Thymus (tissue), 14 donors: ENCODE measurements at places on chromosomes 5 and 9.

DNA sequence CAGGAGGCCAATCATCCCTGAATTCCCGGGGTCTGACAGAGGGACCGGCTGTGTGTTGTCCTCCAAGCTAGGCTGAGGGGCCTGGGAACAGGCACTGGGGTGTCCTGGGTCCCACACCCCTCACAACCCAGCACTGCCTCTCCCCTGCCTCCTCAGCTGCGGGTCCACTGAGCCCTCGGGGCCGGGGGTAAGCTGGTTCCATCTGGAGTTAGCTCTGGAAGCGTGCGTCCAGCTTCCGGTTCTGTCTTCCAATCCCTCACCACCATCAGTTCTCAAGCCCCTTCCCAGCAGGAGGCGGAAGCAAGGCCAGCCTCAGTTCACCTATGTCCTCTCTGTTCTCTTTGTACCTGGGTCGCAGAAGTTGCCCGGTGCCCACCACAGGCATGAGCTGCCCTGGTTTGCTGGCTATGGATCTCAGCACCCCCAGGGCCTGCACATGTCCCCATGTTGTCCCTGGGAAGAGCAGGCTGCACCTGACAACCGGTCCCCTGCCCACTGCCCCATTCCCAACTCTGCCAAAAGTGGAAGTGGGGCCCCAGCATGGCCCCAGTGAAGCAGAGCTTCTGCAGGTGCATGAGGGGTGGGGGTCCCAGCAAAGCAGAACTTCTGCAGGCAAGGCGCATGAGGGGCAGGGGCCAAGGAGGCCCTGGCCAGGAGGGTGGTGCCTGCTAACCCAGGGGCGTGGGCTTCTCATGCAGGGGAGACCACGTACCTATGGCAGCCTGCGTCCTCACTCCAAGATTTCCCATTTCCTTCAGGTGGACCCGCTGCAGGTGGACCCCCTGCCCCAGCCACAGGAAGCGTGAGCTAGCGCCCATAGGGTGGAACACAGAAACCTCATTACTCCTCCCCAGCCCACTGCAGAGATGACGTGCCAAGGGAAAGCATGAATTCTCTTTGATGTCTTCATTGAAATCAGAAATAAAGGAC lies 111.9 kb downstream of the ZNF354C start:
- no peak overlapping the region for H3K27ac ChIP-seq
- DNase-seq = no peak
- no peaks in the 10 kb centered on the region for H3K4me1 ChIP-seq
- H3K36me3 ChIP-seq = no peaks in the 10 kb centered on the region
- H3K4me3 ChIP-seq = no peak overlapping the region
- no peaks in the 10 kb centered on the region for H3K27me3 ChIP-seq

GRCh38 chr5:84688566-84688965 lies 303.9 kb upstream of the EDIL3 start:
- no peaks in the 10 kb centered on the region for H3K27me3 ChIP-seq
- no peak for DNase-seq
- H3K27ac ChIP-seq = no peak overlapping the region
- no peak overlapping the region for H3K4me3 ChIP-seq

DNA sequence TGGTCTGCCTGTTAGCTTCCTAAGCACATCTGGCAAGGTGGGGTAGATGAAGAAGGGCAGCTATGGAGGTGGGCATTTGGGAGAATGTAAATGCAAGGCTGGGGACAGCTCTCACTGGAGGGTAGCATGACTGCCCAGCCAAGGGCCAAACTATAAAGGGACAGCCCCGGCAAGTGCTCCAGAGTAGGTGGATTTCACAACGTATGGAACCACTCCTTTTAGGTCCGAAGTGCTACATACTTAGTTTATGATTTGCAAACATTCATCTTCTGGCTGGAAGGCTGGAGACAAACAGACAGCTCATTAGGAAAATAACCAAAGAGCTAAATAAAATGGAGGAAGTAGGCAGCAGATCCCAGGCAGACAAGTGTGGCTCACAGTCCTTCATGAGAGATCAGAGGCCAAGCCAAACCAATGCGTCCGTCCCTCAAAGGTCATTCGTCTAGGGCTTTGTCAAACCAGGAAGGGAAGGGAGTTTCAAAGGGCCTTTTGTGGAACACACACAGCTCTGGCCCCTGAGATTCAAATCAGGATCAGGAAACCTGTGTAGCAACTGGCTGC lies 42.5 kb upstream of the GLRX start:
- no peak for DNase-seq
- no peaks in the 10 kb centered on the region for H3K27me3 ChIP-seq

DNA sequence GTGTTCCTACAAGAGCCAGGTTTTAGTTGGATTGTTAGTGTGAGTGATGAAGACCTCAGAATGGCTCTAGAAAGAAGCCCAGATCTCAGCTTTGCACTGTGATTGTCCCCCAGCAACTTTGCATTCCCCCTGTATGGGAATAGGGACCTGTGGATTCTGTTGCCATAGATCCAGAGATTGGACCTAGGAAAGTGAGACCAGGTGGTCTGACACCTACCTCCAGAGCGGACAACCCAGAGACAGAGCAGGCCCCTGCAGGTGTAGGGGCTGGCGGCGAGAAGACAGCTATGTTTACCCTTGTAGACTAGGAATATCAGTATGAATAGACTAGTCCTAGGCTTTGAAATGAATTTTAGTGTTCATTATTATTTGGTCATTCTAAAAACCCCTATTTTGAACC lies 53.6 kb downstream of the IRF1 start:
- peaks cover 83% of the 10 kb centered on the region for H3K4me1 ChIP-seq
- peaks cover 22% of the 10 kb centered on the region for H3K36me3 ChIP-seq
- no peak overlapping the region for H3K4me3 ChIP-seq
- peak overlapping the region; percentile 80 for H3K27ac ChIP-seq
- DNase-seq = no peak

GRCh38 chr5:67806654-67807438 lies 408.7 kb upstream of the PIK3R1 start:
- no peak for DNase-seq
- H3K27ac ChIP-seq = no peak overlapping the region
- no peak overlapping the region for H3K4me3 ChIP-seq
- H3K27me3 ChIP-seq = no peaks in the 10 kb centered on the region

DNA sequence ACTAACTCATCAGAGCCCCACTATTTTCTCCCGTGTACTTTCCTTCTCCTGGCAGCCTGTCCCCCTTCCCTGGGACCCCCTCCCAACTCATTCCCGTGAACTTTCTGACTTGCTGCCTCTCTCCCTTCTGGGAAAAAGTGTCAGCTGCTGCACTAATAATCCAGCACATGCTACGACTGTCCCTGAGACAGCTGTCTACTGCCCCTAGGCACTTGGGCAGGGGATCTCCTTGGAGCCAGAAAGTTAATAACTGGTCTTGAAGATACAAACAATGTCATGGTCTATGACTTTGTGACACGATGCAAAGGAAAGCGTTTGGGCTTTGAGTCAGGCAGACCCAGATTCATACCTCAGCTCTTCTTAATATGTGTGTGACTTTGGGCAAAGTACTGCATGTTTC lies 10.1 kb upstream of the RNF183 start:
- no peaks in the 10 kb centered on the region for H3K36me3 ChIP-seq
- H3K4me3 ChIP-seq = no peak overlapping the region
- no peaks in the 10 kb centered on the region for H3K4me1 ChIP-seq

DNA sequence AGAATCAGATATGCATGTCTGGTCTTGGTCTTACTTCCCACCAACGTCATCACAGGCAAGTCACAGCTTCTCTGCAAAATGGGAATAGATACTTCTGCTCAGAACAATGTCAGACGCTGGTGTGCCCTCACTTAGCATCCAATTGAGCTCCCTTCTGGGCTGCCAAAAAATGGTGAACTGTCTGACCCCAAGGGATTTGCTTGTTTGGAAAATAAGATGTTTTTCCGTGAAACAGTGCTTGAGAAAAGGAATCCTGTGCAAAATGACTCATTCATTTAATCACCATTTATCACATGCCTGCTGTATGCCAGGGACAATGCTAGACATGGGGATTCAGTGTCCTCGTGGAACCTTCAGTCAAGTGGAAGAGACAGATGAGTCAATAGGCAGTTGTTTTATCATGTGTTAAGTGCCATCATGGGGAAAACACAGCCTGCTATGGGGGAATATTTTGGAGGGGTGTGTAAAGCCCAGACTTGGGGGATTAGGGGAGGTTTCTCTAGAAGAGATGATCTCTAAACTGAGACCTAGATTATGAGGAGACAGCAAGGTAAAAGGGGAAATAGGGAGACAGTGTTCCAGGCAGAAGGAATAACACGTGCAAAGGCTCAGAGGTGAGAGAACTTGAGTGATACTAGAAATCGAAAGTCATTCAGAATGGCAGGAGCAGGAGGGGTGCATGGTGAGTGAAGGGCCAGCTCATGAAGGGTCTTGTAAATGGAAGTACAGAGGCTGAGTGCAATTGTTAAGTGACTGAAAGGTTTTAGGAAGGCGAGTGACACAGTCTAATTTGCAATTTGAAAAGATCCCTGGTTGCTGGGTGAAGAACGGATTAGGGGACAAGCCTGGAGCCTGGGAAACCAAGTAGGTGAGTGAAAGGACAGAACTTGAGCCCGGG lies 3.9 kb downstream of the NIPAL4 start:
- no peak overlapping the region for H3K27ac ChIP-seq
- H3K4me3 ChIP-seq = no peak overlapping the region
- H3K36me3 ChIP-seq = no peaks in the 10 kb centered on the region
- DNase-seq = no peak
- H3K27me3 ChIP-seq = peaks cover 11% of the 10 kb centered on the region
- peaks cover 8% of the 10 kb centered on the region for H3K4me1 ChIP-seq

GRCh38 chr9:84874022-84874421 lies 204.5 kb downstream of the NTRK2 start:
- no peak overlapping the region for H3K4me3 ChIP-seq
- no peaks in the 10 kb centered on the region for H3K36me3 ChIP-seq
- H3K27ac ChIP-seq = no peak overlapping the region
- H3K4me1 ChIP-seq = no peaks in the 10 kb centered on the region
- DNase-seq = no peak
- H3K27me3 ChIP-seq = no peaks in the 10 kb centered on the region

DNA sequence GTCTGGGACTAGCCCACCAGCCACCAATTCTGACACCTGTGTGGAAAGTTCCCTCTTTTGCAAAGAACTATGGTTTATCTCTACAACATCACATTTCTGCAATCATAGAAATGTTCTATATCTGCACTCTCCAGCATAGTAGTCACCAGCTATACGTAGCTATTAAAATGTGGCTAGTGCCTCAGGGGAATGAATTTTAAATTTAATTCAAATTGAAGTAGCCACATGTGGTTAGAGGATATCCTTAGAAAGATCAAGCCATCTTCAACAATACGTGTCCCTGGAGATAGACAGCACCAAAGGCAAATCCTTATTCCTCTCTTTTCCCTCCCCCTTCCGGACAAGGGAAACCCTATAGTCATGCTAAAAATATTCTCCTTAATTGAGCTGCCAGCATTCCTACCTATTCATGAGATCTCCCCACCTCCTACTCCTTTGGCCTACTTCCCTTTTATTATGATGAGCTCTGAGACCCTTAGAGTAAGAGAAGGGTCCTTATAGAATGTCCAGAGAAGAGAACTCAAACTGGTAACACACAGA lies 11.1 kb downstream of the LCP2 start:
- H3K4me3 ChIP-seq = no peak overlapping the region
- peak overlapping the region; percentile 30 for H3K27ac ChIP-seq
- no peaks in the 10 kb centered on the region for H3K27me3 ChIP-seq
- DNase-seq = no peak
- peaks cover 26% of the 10 kb centered on the region for H3K4me1 ChIP-seq

DNA sequence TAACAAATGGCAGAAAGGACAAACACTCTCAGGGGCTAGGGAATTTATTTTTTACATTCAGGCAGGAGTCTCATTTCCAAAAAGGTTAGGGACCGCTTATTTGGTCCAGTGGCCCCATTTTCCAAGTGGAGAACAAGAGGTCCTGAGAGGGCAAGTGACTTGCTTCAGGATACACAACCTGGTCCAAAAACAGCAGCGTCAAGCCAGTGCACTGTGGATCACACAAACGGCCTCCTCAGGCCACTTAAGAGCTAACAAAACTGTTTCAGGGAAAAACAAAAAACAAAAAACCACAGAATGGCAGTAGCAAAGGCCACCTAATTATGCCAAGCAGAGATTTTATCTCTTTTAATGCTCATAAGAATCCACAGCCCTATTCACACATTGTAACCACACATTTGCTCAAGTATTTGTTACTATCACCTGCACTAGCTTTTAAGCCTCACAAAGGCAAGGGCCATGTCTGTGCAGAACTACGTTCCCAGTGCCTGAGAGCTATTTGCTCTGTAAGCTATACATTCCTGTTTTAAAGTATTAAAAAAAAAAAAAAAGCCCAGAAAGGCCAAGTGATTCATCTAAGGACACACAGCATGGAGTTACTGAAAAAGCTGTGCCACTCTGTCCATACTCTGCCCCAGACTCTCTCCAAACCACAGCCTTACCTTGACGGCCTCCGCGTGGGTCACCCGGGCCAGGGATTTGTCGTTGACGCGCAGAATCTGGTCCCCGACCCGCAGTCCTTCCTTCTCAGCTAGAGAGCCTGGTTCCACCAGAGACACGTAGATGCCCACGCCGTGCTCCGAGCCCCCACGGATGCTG lies 1.5 kb downstream of the WHRN start:
- H3K36me3 ChIP-seq = no peaks in the 10 kb centered on the region
- H3K27ac ChIP-seq = peak overlapping the region; percentile 56

GRCh38 chr5:163564321-163564938 lies 59.0 kb downstream of the MAT2B start:
- H3K4me3 ChIP-seq = no peak overlapping the region
- H3K4me1 ChIP-seq = peaks cover 4% of the 10 kb centered on the region
- H3K36me3 ChIP-seq = no peaks in the 10 kb centered on the region
- DNase-seq = peak; percentile 40
- no peak overlapping the region for H3K27ac ChIP-seq

DNA sequence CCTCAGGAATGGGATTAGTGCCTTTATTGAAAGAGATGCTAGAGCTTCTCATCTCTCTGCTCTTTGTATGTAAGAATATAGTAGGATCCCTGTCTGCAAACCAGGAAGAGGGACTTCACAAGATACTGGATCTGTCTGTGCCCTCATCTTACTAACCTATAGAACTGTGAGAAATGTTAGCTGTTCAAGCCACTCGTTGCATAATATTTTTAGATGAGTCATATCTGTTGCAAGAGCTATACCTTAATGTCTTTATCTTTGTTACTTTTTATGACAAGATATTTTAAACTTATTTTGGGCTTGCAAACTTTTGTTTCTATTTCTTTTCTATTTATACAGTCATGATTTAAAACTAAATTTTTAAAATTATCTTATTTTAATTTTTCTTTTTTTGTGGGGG lies 1296.8 kb upstream of the CDH6 start:
- no peaks in the 10 kb centered on the region for H3K4me1 ChIP-seq
- no peaks in the 10 kb centered on the region for H3K36me3 ChIP-seq
- H3K27me3 ChIP-seq = no peaks in the 10 kb centered on the region
- no peak for DNase-seq
- H3K4me3 ChIP-seq = no peak overlapping the region

- no peaks in the 10 kb centered on the region for H3K27me3 ChIP-seq
- DNase-seq = no peak
- no peak overlapping the region for H3K27ac ChIP-seq
- no peak overlapping the region for H3K4me3 ChIP-seq
- H3K4me1 ChIP-seq = no peaks in the 10 kb centered on the region
- H3K36me3 ChIP-seq = peaks cover 65% of the 10 kb centered on the region
Measured at GRCh38 chr5:1059884-1060263, 51.3 kb downstream of the NKD2 start.

GRCh38 chr9:113622600-113623400 lies 159.3 kb downstream of the RGS3 start:
- no peak overlapping the region for H3K27ac ChIP-seq
- no peak for DNase-seq
- no peaks in the 10 kb centered on the region for H3K4me1 ChIP-seq
- peaks cover 28% of the 10 kb centered on the region for H3K27me3 ChIP-seq
- H3K36me3 ChIP-seq = no peaks in the 10 kb centered on the region
